Stimulated activated CD4-positive, alpha-beta T cell treated with anti-CD3 and anti-CD28 coated beads, TNF-alpha, amount 100 ng/mL, for 4 hours (primary cell): ENCODE measurements at places on chromosomes 16 and 17.

- DNase-seq = no peak
Measured at GRCh38 chr16:84318091-84318975, 23.7 kb downstream of the WFDC1 start.

DNA sequence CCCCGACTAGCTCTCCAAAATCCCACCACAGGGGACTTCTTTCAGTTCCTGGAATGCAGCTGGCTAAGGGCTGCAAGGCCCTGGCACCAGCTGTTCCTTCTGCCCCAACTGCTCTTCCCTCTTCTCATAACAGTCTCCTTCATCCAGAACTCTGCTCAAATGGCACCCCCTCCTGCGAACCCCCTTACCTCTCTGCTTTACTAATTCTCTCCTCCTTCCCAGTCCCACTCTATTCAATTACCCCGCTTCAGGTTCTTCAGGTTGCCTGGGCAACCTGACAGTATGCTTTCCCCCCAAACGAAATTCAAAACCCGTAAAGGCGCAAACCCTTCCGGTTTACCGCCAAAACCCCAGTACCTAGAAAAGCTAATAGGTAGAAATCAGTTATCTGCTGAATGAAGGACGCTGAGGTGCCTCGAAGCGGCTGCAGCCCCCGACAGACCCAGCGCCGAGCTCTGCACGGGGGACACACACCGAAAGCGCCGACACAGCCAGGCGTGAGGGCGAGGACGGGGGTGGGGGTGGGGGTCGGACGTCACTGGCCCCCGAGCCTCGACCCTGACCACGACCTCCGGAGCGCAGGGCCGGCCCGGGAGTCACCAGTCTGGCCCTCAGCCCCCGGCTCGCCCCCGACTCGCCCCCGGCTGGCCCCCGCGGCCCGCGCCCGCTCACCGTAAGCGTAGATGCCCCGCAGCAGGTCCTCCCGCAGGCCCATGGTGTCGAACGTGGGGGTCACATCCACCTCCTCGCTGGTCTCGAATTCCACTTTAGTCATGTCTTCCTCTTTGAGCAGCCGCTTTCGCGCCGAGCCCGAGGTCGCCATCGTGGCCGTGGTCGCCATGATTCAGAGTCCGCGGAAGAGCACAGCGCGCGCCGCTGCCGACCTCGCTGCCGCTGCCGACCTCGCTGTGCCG lies 550 bp downstream of the EIF4A3 start:
- peak; percentile 9 for DNase-seq

- DNase-seq = peak; percentile 16
Measured at GRCh38 chr16:48101069-48101674, 54.6 kb downstream of the ABCC12 start.

GRCh38 chr16:12158428-12158827 lies 181.9 kb downstream of the SNX29 start:
- DNase-seq = no peak

GRCh38 chr16:73768786-73769203 lies 527.8 kb upstream of the PSMD7 start:
- DNase-seq = no peak

DNA sequence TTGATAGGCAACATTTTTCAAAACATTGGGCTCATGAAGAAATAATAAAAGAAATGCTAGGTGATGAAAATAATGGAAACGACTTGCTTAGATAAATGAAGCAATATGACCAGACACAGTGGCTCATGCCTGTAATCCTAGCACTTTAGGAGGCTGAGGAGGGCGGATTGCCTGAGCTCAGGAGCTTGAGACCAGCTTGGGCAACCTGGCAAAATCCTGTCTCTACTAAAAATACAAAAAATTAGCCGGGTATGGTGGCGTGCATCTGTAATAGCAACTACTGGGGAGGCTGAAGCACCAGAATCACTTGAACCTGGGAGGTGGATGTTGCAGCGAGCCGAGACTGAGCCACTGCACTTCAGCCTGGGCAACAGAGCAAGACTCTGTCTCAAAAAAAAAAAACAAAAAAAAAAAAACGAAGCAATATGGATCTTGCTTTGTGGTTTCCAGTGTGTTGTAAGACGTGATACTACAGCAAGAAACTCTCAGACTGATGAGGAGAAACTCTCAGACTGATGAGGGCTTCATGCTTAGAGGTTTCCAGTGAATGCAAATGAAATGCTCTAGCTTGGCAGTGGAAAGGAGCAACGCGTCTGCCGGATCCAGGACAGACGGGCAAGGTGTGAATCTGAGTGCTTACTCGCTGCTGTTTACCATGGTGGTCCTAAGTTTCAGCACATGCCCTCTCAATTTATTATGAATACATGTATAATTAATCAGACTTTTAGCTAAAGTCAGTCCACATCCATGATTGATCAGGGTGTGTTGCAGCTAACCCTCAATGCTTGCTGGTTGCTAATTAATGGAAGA lies 11.5 kb upstream of the IGF2BP1 start:
- no peak for DNase-seq

DNA sequence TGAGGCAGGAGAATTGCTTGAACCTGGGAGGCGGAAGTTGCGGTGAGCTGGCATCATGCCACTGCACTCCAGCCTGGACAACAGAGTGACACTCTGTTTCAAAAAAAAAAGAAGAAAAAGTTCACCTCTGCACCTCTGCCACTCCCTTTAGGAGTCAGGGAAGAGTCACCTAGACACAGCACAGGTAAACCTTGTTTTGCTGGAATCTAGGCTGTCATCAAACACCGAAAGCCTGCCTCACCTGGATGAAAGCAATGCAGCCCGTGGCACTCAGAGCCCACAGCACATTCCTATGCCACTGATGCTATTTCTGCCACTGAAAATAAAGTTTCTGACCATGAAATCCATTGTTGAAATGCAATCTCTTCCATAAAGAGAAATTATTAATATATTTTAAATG lies 22.2 kb downstream of the CFAP52 start:
- DNase-seq = no peak

GRCh38 chr16:57863434-57864160 lies 61.3 kb upstream of the KIFC3 start:
- DNase-seq = no peak

DNA sequence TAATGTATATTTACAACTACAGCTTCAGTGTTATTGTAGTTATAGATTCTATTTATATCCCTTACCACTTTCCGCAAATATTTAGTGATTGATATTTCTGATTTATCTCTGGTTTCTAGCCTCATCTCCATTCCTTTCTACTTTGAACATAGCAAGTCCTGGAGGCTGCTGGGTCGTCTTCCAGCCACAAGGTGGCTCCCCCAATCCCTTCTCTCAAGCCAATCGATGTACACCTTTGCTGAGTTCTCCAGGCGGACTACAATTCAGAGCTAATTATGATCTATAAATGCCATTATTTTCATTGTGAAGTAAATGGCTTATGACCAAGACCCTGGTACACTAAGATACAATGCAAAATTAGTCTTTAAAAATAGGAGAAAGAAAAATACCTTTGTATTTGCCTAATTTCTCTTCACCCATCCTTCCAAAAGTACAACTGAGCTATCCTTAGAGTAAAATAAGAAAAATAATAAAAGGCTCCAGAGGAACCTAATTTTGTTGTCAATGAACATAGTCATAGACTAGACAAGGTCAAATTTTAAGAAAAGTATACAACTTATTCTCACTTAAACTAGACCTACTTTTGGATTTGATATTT lies 122.1 kb downstream of the SKAP1 start:
- DNase-seq = peak; percentile 18

GRCh38 chr17:73947966-73948355 lies 255.5 kb upstream of the RPL38 start:
- DNase-seq = no peak

GRCh38 chr17:78468366-78468765 lies 89.9 kb downstream of the PGS1 start:
- no peak for DNase-seq

GRCh38 chr16:57663917-57664661 lies 4.0 kb upstream of the ADGRG3 start:
- DNase-seq = no peak

DNA sequence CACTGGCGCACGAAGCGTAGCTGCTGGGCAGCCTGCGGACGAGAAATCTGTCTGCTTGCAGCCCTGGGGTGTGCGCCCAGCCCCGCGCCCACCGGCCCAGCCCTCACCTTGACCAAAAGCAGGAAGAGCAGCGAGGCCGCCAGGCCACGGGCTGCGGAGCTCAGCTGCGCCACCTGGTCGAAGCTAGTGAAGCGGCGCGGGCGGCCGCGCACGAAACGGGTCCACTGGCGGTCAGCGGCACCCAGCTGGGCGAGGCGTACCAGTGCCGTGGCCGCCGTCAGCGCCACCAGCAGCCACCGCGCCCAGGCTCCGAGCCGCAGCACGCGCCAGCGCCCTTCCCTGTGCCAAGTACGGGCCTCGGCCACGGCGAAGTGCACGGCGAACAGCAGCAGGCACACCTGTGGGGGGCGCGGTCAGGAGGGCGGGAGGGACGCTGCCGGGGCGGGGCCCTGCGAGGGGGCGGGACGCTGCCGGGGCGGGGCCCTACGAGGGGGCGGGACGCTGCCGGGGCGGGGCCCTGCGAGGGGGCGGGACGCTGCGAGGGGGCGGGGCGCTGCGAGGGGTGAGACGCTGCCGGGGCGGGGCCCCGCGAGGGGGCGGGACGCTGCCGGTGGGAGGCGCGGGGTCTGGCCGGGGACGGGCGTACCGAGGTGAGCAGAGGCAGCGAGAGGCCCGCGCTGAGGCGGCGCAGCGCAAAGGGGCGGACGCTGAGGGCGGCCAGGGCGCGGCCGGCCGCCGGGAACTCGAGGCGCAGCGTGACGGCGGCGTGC lies 43.2 kb downstream of the TSC2 start:
- no peak for DNase-seq

- DNase-seq = no peak
Measured at GRCh38 chr16:83937922-83938885, 14.8 kb upstream of the OSGIN1 start.

DNA sequence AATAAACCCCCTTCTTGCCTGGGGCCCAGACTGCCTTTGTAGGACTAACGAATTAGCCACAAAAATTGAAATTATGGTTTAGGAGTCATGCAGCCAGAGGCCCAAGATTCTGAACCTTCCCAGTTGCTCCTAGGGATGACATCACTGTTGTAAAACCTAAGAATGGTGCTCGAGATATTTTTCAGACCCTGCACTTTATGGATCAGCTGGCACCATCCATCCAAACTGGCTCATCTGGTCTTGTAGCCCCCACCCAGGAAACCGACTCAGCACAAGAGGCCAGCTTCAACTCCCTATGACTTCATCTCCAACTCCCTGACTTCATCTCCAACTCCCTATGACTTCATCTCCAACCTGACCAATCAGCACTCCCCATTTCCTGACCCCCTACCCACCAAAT lies 10.9 kb upstream of the EVPL start:
- DNase-seq = no peak

- no peak for DNase-seq
Measured at GRCh38 chr16:86355531-86355930, 154.8 kb upstream of the FOXF1 start.

- DNase-seq = no peak
Measured at GRCh38 chr17:51372345-51373004, 112.1 kb downstream of the UTP18 start.

GRCh38 chr17:19264681-19265080 lies 27.5 kb downstream of the EPN2 start:
- no peak for DNase-seq

- no peak for DNase-seq
Measured at GRCh38 chr16:9869776-9870175, 312.5 kb downstream of the GRIN2A start.

DNA sequence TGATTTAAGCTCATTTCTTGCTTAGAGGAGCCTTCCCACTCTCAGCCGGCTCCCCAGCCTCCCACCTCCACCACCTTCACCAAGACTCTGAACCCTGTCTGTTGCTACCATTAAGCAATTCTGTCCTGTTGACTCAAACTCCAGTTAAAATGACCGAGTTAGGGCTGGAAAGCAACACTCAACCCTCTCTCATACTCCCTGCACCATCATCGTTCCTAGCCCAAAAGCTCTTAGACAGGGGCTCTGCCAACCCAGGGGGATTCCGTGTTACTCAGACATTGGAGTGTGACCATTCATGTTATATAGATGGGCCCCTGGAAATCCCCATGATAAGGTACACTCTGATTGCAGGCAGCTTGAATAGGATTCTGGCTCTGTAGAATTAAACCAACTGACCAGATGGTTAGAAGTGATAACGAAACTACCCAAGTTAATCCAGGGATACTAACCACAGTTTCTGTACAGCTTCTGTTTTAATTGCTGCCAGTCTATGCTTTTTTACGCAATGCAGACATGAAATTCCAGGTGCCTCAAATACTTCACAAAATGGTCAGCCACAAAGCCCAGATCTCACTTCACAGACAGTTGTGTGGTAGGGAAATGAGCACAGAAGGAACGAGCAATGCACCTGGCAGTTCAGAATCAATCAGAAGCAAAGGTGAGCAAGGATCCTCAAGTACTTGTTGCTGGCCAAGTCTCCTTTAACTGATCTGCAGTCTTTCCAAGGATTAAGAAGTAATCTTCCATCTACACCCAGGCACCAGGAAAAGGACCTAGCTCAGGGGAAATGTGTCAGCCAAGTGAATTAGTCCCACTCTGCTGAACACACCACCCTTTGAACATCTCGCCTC lies 2.1 kb downstream of the SSTR2 start:
- no peak for DNase-seq

DNA sequence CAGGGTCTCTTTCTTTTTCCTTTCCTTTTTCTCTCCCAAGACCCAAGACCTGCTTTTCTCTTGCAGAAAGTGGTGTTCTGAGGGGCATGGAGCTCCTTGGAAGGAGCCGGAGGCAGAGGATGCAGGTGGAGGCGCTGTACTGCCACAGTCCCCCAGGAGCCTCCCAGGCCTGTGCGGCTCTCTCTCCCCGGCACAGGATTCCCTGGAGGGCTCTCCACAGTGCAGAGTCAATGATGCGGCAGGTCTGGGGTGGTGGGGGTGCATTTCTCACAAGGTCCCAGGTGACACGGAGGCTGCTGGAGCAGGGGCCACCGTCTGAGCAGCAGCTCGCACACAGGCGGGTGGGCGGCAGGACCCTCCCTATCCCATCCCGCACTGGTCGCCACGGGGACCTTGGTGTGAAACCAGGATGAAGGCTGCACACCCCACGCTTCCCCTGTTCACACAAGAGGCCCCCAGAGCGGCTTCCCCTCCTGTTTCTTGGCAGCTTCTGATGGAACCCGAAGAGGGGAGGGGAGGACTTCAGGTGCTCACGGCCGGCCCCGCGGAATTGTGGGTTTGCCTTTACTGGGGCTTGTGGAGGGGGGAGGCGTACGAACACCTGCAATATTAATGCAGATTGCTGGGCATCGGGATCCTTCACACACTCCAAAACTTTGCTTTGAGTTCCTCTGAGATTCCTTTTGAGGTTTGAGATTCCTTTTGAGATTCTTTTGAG lies 186.9 kb downstream of the ENGASE start:
- no peak for DNase-seq

- peak; percentile 62 for DNase-seq
Measured at GRCh38 chr17:8997994-8998628, 23.2 kb upstream of the NTN1 start.

- DNase-seq = peak; percentile 89
Measured at GRCh38 chr17:64506576-64507412, at the start of gene CEP95. TSS of gene CEP95 (plus strand) at chr17:64506977. CDS start at chr17:64507098, 121 bp downstream.
